Hypothalamus (tissue), 51 donors: ENCODE measurements at places on chromosomes 11 and 22.
A peak's percentile ranks its signal among the peaks of the same experiment; 100 is the strongest.

DNA sequence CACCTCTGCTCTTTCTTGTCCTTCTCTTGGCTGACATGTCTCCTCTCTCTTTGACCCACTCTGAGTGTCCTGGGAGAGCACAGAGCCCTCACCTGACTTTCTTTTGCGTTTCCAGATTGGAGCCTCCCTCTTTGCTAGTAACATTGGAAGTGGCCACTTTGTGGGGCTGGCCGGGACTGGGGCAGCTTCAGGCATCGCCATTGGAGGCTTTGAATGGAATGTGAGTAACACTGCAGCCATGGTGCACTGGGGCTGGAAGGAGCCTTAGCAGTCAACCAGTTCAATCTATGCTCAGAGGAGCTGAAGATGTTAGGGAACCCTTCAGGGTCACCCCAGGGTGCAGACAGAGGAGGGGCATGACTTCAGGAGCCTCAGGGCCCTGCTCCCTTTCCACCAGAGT is 23.8 kb downstream of the SLC5A1 start:
- DNase-seq = no peak

GRCh38 chr22:50045211-50046018 is 12.7 kb downstream of the TTLL8 start:
- no peak for DNase-seq

DNA sequence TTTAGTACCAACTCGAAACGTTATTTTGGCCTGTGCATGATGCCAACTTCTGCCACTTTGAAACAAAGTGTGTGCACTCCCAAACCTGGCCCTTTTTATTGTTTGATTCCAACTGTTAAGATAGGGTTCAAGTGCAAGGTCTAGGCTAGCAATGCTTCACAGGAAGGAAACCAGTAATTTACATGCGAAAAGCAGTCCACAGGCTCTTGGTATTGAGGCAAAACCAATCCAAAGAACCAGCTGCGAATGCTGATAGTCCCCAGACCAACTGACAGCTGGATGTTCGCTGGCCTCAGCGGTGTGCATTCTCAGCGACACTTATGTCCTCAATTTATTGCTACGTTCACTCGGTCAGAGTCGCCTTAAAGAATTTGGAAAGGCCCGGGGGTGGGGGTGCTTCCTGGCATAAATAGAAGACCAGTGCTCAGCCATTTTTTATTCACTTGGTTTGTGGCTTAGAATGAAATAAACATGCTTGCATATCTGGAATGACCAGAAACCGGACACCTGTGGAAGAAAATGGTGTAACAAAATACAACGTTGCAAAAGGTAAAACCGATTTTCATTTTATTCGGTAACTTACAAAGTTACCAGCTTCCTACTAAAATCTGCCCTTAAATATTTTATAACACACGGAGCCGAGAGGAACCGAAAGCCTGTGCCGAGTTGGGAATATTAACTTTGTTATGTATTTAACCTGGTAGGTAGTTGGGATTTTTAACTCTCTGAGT is 1.6 kb downstream of the CPT1A start:
- DNase-seq = no peak

DNA sequence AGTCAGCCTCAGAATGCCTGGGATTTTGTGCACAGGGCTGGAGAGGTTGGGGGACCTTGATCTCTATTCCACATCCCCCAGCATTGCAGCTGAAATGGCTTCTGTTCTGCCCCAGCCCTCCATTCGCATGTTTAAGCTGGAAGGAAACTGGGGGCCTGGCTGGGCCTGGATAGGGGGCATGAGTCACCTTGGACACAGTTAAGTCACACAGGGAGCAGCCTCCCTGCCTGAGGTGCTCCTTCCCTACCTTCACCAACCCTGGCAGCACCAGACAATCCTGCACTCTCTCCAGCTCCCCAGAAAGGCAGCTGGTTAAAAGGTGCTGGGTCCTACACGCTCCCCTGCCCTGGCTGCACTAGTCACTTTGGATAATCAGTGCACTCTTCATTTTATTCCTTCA is 763 bp downstream of the SMIM45 start:
- DNase-seq = no peak

- DNase-seq = no peak
Measured at GRCh38 chr11:58784995-58785394, 53.3 kb upstream of the GLYAT start.

DNA sequence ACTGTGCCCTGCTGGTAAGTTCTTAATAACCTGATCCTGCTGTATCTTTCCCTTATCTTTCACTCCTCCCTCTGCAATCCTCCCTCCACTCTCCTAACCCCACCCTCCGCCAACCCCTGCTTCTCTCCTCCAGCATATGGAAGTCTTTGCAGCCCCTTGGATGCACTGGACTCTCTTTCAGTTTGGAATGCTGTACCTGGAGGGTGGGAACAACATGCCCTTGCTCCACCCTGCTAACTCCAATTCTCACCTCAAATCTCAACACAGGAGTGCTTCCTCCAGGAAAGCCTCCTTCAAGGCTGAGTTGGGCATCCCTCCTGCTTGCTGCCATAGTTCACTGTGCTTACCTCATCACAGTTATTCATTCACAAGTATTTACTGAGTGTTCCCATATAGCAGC is 52.8 kb upstream of the LDLRAD3 start:
- no peak for DNase-seq

DNA sequence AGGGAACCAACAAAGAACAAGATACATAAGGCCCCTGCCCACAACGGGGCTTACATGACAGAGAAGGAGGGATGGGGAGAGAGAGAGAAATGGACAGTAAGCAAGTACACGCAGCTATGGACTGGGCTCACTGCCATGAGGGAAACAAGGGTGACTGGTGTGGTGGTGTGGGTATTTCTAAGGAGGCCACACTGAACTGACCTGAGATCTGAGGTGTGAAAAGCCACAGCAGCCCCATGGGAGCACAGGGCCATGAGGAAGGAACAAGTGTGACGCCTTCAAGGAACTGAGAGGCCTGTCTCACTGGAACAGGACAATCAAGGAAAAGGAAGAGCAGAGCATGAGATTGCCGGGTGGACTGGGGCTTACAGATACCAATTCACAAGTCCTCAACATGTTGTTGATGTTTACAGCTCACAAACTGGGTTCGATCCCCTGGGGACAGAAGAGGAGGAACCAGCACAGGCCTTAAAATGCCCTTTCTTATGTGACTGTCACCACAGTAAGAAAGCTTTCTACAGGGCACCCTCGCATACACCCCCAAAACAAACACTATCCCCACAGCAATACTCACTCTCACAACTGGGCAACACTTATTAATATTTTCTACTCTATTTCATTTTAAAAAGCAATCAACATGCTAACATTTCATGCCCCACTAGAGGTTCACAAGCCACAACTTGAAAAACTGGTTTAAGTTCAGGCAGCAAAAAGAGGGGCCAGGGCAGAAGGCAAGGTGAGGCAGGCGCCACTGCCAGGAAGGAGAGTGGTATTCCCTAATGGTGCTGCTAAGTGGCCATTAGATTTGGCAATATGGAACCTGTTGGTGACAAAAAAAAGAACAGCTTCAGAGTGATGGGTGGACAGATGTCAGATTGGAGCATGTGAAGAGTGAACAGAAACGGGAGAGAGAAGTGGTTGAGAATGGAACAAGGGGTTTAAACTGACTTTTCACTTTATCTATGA is 39.1 kb downstream of the TCIRG1 start:
- DNase-seq = no peak

DNA sequence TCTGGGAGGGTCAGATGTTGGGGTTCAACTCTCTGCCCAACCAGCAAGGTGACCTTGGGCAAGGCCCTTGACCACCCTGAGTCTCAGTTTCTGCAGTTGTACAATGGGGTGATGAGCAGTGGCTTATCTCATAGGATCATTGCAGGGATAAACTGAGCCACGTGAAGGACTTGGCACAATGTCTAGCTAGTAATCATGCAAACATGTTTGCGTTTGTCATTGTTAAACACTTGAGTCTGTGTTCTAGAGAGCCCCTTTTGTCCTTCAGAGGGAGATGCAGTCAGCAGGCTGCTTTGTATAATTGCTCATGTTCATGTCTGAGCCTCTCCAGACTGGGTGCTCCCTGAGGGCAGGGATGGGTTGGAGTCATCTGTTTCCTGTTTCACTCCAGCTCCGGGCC is 15.8 kb downstream of the CD82 start:
- no peak for DNase-seq

- no peak for DNase-seq
Measured at GRCh38 chr11:115848611-115849010, 344.4 kb upstream of the CADM1 start.

DNA sequence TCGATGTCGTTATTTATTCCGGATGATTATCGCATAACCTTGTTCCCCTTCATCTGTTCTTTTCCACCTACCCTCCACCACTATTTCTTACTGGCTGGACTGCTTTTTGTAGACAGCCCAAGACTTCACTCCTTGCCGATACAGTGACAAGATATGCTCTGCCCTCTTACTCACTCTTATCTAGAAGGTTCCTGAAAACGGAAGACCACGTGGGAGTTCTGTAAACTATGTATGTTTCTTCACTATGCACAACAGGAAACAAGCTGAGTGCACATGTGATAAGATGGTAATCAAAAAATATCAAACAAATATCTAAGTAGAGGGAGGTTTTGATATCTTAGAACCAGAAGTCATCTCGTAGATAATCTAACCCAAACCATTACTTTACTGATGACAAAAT is 122.9 kb upstream of the ARHGAP20 start:
- DNase-seq = no peak

DNA sequence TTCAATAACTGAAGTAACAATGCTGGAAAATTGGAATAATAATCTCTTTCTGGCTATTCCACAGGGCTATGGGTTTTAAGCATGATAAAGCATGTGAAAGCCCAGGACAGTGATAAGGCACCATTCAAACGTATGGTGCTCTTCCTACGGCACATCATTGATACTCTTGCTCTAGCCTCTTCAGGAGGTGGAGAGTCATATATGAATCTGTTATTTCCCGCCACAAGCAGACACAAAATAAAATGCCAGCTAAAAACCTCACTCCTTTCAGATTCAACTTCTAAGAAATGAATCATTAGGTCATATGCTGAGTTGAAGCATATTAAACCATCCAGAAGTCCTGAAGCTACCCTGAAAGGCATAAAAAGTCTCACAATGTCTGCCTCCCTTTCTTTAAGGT is 49.9 kb downstream of the FZD4 start:
- DNase-seq = no peak

DNA sequence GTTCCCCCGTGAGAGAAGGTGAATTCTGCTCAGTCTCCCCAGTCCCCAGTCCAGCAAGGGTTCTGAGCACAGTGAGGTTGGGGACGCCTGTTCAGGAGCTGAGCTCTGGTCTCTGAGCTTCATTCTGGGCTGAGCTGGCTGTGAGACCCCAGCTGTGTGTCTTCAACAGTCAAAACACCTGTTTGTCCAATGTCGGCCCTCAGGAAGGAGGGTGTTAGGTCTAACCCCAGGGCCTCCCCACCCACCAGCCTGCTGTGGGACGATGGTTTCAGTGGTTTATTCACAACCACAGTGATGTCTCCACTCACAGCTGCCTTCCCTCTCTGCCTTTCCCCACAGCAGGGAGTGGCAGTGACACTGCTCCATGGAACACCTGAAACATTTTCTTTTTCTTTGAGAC is 1282.9 kb downstream of the TBC1D22A start:
- DNase-seq = no peak

DNA sequence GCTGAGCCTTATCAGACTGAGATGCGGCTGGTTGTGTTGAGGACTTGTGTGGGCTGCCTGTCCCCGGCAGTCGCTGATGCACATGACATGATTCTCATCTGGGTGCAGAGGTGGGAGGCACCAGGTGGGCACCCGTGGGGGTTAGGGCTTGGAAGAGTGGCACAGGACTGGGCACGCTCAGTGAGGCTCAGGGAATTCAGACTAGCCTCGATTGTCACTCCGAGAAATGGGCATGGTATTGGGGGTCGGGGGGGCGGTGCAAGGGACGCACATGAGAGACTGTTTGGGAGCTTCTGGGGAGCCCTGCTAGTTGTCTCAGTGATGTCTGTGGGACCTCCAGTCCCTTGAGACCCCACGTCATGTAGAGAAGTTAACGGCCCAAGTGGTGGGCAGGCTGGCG is 25.5 kb downstream of the CSF2RB start:
- DNase-seq = no peak

DNA sequence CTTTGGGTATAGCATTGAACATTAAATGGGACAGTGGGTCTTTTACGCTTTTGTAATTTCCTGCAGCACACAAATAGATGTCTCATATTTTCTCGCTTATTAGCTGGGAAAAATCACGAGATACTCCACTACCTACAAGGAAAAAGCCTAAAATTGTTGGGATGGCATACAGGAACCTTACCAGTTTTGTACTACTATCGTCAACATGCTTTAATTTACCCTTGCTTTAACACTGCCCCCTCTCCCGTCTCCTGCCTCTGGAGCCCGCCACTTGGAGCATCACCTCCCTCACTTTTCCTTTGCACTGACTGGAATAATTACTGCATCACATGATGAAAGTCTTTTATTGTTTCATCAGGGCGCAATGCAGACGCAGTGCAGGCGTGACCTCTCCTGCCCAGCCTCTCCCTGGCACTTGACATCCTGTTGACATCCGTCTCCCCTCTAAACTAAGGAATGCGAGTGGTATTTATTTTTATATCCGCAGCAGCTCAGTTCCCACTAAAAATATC is 1.0 kb upstream of the FNBP4 start:
- peak; percentile 69 for DNase-seq

- no peak for DNase-seq
Measured at GRCh38 chr22:49737101-49737551, 90.5 kb downstream of the BRD1 start.

DNA sequence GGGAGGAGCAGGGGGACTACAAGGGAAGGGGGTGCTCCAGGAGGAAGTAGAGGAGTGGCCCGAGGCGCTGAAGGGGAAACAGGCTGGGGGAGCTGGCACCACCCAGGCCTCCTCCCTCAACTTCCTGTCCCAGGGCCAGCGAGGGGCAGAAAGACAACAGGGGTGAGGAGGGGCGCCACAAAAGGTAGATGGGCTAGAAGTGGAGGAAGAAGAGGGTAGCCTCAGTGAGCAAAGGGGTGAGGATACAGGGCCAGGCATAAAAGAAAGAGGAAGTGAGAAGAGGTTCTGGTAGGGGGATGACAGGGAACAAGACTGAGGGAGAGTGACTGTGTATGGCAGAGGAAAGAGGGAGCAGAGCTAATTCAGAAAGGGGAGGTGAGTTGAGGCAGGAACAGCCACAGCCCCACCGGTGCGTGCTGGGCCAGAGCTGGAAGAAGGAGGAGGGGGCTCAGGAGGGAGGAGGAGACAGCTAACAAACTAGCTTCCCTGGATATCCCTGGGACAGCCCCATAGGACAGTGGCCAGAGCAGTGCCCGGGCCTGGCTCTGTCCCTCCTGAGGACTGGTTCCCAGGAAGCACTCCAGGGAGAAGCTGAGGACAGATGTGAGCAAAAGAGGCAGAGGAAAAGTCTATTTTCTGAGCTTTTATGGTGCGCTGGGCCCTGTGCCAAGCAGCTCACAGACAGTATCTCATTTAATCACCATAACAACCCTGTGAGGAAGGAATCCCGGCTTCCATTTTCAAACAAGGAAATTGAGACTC is 8.5 kb downstream of the DCHS1 start:
- no peak for DNase-seq

GRCh38 chr11:45233804-45234170 is 52.4 kb downstream of the SYT13 start:
- DNase-seq = no peak

DNA sequence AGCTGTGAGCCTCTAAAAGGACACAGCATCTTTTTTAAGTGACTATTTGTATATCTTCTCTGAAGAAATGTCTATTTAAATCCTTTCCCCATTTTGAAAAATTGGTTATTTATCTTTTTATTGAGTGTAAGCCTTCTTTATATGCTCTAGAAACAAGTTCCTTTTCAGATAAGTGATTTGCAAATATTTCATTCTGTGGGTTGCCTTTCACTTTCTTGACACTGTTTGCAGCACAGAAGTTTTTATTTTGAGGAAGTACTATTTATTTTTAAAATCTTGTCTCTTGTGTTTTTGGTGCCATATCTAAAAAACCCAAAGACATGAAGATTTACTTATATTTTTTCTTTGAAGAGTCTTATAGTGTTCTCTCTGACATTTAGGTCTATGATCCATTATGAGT is 40.1 kb upstream of the LYVE1 start:
- DNase-seq = no peak
